ENCODE measurements at places on chromosomes 12 and 14.
A peak's percentile ranks its signal among the peaks of the same experiment; 100 is the strongest.

- peak; percentile 28 for DNase-seq
Measured at GRCh38 chr12:90404071-90404470, 550.9 kb downstream of the CCER1 start.

- DNase-seq = no peak
Measured at GRCh38 chr14:94390372-94391086, 2.1 kb upstream of the SERPINA1 start.

DNA sequence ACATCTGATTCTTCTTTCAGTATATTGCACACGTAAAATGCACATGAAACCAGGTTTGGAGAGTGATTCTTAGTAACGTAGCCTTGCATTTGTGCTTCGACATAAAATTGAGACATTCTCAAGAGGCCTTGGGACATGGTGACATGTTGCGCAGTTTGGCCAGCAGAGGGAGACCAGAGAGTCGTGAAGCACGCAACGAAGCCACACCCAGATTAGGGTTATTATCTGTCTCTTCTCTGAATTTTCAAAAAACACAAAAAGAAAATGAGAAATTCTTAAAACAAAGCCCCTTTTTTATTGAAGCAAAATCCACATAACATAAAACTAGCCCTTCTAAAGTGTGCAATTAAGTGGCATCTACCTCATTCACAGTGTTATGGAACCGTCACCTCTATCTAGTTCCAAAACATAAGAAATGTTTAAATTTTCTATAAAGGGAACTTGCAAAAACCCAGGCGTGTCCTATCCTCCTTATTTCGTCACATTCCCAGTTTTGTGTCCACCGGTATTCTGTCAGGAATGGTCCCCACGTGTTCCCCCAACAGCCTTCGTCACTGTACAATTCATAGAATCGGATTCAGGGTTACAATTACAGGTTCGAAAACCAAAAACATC, 108.8 kb upstream of the ATF7IP start:
- peak; percentile 52 for DNase-seq

- no peak for DNase-seq
Measured at GRCh38 chr12:54134850-54135249, 53.9 kb downstream of the SMUG1 start.

- peak; percentile 48 for DNase-seq
Measured at GRCh38 chr12:54378796-54379397, 5.6 kb downstream of the ZNF385A start.

DNA sequence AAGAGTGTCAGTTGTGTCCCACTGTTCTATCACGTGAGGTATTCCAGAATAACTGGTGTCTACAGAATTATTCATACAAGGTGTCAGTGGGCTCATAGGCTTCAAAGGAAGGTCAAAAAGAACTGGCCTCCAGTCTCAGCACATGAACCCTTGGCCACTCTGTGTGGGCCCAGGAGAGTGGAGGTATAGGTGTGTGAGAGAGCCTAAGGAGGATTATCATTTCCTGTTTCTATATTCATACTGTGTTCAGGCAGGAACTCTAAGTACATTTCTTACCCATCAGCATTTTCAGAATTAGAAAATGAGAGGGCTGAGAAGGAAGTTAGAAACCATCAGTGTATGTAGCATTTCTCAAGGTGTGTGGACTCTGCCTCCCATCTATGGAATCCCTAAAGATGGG, 87.0 kb downstream of the BTG1 start:
- peak; percentile 85 for DNase-seq

DNA sequence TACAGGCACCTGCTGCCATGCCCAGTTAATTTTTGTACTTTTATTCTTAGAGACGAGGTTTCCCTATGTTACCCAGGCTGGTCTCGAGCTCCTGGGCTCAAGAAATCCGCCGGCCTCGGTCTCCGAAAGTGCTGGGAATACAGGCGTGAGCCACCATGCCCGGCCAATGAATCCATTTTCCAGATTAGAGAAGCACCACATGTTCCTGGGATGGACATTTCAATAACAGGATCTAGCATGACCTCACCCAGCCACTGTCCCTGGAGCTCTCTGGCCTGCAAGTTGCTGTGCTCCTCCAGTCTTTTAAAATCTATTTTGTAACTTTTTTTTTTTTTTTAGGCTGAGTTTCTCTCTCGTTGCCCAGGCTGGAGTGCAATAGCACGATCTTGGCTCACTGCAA, 2.2 kb downstream of the GPR132 start:
- no peak for DNase-seq

Data from MM.1S (cell line).